ENCODE measurements at places on chromosomes 5 and 9.

DNA sequence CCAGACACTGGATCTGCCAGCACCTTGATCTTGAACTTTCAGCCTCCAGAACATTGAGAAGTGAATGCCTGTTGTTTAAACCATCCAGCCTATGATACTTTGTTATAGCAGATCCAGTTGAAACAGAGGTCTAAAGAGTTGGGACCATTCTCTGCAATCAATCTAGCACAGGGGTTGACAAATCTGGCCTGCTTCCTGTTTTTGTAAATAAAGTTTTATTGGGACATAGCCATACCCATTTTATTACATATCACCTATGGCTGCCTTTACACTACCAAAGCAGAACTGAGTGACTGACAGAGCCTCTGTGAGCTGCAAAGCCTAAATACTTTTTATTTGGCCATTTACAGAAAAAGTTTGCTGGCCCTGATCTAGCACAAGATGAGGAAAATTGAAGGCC is 62.0 kb downstream of the BARX1 start:
- DNase-seq = no peak

- no peak for DNase-seq
These were observed 460.5 kb upstream of the BRINP1 start for GRCh38 chr9:119829748-119830147.

DNA sequence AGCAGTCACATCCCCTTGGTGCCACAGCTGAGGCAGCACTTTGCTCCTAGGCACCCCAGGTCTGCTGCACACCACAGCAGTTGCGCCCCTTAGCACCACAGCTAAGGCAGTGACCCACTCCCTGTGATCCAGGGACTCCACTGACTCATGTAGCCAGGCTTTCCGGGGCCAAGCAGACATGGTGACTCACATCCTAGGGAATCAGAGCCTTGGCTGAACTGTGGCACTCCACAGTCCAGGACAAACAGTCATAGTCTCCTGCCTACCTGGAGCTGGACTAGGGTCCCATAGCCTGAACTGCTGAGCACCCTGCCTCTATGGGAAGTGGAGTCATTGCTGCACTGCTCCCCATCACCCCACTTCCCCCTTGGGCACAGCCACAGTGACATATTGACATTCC is 338.7 kb downstream of the NPR3 start:
- peak; percentile 80 for DNase-seq

DNA sequence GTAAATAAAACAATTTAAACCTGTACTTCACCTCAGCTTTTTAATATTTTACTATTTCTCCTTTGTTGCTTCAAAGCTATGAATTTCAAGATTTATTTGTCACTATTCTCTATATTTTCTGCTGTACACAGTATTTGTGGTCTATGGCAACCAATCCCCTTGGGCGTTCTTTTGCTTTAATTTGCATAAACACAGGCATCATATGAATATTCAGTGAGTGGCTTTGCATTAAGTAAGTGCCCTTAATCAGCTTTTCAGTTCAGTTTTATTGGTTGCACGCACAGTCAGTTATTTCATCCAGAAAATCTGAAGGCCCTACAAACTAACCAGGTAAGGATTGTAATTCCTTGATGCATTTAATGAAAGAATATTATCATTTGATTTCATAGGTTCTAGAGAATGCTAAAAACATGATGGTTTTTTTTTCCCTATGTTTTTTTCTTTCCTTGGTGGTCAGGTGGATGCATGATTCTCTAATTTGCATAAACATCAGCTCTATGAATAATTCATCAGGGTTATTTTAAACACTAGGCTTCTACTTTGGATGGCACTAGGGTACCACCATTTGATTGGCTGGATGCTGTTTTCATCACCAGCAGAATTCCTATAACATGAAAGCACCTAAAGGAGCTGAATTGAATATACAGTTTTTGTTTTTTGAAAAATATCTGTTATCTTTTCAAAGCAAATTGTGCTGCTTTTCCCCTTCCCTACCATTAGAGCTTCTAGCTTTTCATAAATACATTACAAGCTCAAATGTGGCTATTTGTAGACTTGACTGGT is 249.2 kb upstream of the CCNH start:
- no peak for DNase-seq

DNA sequence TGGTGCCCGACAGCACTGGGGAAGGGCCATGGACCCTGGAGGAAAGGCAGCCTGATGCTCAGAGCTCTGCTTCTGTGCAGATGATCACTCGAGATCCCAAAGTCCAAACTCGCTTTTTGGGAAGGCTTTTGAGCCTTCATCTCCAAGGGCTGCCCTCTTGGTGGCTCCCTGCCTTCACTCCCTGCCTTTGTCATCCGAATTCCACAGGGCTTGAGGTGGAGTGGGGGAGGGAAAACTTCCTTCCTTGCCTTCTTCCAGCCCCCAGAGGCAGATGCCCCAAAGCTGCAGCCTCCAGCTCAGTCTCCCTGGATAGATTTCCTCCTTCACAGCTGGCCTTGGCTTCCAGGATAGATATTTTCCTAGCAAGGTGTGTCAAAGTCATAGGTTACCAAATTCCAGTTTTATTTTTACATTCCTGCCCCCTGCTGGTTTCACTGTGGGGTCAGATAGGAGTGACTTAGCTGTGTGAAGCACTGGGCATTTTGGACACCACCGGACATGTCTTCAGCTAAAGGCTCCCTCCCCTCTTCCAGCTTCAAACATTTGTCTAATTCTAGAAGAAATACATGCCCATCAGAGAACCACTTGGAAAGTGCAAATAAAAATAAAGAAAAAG is 268.2 kb downstream of the HSPA4 start:
- no peak for DNase-seq

DNA sequence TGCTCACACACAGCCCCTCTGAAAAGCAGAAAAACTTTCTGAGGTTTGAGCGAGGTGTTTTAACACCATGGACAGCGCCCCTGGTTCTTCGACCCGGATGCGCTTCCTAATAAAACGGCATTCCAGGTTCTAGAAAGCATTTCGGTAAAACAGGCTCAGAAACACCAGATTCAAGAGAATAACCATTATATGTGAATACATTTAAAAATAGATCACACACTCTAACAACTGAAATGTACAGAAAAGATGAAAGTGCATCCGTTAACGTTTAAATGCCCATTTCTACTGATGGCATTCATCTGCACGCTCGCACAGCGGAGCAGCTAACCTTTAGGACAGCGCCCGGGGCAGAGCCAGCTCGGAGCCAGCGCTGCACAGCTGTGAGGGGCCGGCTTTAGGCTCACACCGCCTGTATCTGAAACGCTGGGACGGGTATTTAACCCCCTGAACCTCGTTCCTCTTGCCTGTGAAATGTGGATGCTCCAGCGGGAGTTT is 26.3 kb upstream of the TENT4A start:
- peak; percentile 62 for DNase-seq

DNA sequence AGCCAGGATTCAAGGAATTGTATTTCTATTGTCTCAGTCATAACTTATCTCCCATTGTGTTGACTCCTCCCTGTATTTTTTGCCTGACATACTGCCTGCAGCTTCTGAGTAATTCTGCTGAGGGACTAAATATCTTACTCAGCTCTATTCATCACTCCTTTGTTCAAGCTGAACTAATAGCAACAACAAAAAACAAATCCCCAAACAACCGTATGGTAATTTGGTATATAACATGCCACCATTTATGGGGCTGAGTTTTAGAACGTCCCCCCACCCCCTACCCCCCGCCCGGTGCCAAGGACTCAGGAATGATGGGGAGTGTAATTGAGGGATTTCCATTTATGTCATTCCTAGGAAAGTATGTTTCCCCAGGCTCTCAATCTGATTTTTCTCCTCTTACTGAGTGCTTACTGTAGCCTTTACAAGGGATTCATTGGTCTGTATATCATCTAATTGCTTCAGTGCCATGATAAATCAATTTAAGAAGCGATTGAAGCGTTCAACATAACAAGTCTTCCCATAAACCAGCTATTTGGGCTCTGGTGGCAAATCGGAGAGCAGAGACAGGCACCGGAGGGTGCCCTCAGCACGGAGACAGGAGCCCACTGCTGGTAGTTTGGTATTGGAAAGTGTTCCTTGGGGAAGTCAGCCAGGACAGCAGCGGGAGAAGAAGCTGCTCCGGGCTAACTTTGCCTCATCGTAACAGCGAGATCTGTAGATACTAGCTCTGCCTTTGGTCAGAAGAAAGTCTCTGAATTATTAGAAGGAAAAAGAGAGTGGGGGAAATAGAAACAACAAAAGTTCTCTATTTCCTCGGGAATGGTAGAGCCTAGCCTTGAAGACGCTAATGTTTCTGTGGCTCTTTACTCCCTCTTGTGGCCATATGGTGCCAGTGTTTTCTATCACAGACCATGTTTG is 40.7 kb upstream of the HSD17B4 start:
- peak; percentile 82 for DNase-seq

DNA sequence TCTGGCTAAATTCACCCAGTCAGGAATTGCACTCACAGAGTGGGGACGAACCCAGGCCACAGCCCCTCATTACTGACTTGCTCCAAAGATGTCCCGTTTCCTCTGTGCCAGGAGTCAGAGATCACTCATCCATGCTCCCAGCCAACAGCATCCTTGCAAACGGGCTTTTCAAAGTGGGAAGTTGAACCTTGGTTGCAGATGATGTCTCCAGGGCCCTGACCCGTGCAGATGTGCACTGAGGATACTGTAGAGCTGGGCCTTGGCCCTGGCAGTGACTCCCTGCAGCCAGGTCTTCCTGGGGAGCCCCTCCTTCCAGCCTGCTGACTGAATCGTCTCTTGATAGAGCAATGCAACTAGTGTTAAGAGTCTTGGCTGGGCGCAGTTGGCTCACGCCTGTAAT is 22.3 kb downstream of the TCF7 start:
- DNase-seq = no peak

DNA sequence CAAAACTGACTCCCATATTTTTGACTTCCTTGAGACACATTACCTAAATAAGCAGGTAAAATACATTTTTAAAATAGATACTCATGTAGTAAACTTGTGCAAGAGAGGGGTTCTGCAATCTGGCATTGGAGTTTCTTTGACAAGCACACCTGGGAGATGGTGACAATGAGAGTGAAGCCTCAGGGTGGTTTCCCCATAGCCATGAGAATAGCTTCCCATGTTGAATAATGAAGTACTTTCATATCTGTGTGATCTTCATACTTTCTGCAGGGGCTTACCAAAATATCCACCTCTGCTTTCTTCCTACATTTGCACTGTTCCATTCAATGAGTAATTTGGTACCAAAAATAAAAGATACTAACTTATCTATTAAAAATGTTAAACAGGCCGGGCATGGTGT is 44.7 kb upstream of the VCAN start:
- DNase-seq = no peak

DNA sequence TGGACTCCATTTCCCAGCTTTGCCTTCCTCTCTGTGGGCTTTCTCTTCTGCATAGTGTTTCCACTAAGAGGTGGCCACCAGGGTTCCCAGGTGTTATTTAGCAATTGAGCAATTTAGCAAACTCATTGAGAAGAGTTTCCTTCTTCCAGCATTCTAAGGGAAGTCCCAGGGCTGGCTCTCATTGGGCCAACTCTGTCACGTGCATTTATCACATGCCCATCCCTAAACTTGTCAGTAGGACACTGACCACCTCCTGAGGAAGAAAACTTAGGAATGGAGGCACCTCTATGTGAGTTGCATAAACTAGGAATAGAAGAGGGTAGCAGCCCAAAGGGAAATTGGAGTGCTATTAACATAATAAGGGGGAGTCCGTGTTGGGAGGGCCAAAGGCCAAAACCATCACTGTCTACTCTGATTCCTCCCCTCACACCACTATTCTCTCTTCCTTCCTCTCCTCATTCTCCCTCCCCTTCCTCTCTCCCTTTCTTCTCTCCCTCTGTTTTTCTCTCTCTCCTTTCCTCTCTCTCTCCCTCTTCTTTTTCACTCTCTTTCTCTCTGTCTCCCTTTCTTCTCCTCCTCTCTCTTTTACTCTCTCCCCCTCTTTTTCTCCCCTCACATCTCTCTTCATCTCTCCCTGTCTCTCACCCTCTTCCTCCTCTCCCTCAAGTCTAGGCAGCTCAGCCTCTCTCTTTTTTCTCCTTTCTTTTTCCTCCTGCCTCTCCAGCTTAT is 213.4 kb downstream of the PALM2AKAP2 start:
- DNase-seq = no peak

GRCh38 chr5:45414620-45415573 is 281.3 kb downstream of the HCN1 start:
- no peak for DNase-seq

DNA sequence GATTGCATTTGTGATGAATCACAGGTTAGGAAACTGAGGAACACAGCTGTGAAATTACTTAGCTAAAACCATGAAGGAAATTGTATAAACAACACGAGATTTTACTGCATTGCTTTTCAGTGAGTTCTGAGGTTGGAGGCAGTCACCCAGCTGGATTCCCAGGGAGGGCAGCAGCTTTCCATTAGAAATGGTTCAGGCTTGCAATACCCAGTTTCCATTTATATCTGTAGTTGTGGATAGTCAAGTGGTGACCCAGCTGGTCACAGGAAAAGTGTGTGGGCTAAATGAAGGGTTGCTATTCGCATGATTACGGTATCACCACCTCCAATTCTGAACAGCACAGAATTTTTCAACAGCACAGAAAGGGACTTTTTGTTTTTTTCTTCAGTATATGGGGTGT is 34.3 kb upstream of the SPATA31D4 start:
- no peak for DNase-seq

DNA sequence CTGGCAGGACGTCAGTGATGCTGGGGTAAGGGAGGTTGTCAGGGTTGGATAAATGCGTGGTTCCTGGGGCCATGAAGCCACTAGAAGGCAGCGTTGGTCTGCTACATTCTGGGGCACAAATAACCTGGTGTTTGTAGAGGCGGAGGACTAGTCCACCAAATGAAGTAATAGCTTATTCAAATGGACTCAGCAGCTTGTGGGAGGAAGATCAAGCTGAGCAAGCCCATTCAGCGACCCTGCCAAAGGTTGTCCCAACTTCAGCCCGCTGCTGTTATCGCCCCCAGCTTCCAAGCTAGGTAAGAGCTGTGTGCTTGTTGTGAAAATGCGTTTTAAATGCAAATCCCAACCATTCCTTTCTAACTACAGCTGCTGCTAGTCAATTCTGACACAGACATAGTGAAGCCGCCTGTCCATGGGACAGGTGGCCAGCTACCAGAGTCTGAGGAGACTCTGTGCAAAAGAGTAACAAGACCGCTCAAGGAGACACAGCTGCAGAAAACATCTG is 7.6 kb upstream of the FAM240B start:
- peak; percentile 23 for DNase-seq

DNA sequence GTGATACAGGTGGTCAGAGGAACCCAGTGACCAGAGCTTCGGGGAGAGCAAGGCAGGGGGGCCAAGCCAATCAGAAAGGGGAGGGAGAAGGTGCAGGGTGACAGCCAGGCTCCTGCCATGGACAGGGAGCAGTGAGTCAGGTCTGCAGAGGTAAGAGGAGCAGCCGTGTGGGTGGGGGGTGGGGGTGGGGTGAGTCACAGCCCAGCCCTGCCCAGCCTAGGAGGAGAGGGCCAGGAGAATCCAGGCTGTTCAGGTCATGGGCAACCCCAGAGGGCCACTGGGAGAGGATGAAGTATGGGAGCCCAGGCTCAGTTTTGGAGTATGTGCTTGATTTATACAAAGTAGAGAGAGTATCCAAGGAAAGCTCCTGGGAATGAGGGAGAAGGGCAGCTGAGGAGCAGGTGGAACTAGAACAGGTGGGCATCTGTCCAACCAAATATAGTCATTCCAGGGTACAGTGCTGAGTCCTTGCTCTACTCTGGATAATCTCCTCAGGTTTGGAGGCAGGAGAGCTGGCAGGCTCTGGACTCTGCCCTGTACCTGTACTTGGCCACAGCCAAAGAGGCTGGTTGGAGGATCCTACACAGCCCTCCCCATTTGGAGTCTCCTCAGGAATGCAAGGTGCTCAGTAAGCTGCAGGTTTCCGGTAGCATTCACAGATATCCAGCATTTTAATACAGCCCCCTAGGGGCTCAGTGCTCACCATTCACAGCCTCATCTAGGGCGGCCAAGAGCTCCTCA is 1.6 kb downstream of the HBEGF start:
- DNase-seq = no peak

All from fibroblast of villous mesenchyme (primary cell).